ENCODE measurements at places on chromosomes 5 and 9.

GRCh38 chr5:10564838-10565784, 1.2 kb downstream of the ANKRD33B start:
- no peak for DNase-seq

GRCh38 chr9:108877524-108877923, 15.5 kb downstream of the ACTL7A start:
- no peak for DNase-seq

DNA sequence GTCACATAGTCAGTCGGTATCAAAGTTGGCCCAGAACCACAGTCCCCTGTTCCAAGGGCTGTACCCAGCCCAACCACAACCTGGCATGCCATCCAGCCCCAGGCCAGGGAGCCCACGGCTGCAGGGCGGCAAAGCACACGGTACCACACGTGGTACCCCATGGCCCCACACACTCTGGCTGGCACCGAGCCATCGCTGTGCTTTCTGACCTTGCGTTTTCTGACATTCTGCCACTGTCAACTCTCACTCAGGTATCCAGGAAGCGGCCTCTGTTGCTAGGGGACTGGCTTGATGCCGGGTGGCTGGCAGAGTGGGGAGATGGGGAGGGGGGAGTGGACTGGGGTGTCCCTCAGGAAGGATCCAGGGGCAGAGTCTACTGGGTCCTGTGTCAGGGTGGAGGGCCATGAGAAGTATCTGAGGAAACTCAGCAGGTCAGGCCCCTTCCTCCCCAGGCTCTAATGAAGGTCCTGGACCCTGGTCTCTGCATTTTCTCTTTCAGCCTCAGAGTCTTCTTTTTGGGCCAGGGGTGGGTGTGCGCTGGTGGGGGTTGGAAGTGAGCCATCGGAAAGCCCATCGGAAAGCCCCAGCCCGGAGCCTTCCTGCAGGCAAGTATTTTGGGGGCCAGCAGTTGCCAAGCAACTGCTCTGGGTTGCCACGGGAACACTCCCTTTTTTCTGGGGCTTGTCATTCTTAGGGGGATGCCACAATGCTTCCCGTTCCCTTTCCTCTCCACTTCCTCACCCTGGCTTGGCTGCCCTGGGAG, 21.0 kb upstream of the RALGDS start:
- no peak for DNase-seq

DNA sequence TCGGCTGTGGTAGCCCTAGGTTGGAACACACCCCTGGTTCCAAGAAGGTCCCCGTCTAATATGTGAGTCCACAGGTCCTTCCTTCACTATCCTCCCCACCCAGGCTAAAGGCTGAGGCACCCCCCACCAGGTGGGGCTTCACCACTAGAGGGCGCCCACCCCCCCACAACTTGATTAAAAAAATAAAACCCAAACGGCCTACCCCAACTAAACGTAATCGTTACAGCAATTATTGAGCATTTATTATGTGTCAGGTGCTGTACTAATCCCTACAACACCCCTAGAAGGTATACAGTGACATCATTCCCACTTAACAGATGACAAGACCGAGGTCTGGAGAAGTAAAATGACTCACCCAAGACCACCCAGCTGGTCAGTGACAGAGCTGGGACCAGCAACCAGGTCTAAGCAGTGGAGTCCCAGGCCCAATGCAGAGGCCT, 65.0 kb downstream of the FGF18 start:
- no peak for DNase-seq

DNA sequence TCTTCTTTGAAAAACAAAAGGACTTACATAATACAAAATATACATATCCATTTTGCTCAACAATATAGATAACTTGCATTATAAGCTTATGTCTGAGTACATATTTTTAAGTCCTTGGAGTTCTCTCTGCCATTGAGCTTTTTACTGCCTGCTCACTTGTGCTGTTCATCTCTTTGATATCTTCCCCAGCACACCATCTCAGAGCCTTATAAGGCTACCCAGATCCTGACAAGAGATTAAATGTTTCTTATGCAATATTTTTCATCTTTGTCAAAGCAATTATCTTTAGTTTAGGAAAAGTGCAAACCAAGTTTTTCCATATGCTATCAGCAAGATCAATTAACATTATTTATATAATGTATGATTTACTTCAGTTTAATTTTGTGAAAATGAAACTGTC, 60.7 kb upstream of the ITGA1 start:
- DNase-seq, result no peak

DNA sequence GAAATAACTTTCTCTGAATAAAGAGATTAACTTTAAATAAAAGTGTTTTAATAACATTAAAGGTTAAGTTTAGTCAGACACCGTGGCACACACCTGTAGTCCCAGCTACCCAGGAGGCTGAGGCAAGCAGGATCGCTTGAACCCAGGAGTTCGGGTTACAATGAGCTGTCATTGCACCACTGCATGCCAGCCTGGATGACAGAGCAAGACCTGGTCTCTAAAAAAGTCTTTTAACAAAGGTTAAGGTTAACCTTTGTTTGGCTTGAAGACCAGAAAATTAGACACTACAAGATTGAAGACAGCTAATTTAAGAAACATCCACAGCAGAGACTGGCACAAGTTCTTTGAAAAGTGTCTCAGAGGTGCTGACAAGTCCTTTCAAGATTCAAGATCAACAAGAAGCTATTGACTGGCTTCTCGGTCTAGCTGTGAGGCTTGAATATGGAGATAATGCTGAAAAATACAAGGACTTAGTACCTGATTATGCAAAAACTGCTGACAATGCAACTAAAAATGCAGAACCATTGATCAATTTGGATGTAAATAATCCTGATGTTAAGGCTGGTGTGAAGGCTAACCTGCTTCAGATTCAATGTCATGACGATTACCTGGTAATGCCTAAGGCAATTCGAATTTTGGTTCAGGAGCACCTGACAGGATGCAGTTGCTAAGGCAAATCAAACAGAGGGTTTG, 48.8 kb downstream of the FAM81B start:
- DNase-seq, result no peak

- no peak for DNase-seq
These were observed 92.7 kb upstream of the TNC start for GRCh38 chr9:115210699-115211098.

DNA sequence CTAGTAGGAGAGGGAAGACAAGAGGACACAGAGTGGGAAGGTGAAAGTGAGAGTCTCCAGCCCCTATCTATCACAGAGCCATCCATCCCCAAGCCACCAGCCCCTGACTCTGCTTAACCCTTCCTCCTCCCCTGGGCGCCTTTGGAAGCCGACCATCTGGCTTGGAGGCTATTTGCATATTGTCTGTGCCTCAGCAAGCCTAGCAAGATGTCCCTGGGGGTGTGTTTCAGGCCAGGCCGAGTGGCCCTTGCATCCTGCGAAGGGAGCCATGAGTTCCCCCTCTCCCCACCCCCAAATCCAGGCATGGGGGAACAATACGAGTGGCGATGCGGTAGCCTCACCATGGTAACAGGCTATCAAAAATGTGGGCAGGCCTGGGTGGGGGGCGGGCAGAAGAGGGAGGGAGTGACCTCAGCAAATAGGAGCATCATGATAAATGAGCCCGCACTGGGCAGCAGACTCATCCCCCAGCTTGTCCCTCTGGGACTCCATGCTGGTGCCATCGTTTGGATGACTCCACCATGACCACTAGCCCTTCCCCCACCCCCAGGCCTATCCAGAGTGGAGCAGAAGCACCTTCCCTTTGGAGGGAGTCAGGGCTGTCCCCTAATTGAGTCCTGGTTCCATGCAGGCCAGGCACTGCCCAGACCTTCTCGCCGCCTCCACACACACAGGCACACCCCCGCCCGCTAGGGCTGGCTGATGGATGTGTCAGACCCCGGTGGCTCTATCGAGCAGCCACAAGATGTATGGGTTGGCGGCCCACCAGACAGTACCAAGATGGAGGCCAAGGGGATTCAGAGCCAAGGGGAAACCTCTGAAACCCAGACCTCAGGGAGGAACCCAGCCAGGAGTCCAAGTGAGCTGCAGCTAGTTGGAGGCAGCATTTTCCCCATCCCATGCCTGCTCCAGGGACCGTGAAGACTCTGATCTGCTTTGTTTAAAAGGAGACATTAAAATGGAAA, 14.6 kb downstream of the URM1 start:
- DNase-seq, result no peak

- DNase-seq, result no peak
These were observed 179.1 kb downstream of the AUH start for GRCh38 chr9:91182429-91183225.

DNA sequence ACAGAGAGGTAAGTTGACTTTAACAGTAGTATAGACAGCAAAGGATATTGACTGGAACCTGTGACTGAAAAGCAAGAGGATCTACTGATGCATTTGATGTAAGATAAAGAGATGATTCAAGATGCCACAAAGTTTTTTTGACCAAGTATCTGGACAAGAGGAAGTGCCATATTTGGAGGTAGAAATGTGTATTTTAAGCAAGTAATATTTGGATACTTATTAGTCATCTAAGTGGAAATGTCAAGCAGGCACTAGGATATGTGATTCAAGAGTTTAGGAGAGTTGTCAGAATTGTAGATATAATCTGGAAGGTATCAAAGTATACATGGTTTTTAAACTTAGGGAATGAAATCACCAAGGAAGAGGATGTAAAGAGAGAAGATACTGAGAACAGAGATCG, 686.1 kb upstream of the CHD1 start:
- no peak for DNase-seq
